Activated CD4-positive, alpha-beta memory T cell treated with anti-CD3 and anti-CD28 coated beads for 36 hours (primary cell): ENCODE measurements at places on chromosomes 5 and 9.

DNA sequence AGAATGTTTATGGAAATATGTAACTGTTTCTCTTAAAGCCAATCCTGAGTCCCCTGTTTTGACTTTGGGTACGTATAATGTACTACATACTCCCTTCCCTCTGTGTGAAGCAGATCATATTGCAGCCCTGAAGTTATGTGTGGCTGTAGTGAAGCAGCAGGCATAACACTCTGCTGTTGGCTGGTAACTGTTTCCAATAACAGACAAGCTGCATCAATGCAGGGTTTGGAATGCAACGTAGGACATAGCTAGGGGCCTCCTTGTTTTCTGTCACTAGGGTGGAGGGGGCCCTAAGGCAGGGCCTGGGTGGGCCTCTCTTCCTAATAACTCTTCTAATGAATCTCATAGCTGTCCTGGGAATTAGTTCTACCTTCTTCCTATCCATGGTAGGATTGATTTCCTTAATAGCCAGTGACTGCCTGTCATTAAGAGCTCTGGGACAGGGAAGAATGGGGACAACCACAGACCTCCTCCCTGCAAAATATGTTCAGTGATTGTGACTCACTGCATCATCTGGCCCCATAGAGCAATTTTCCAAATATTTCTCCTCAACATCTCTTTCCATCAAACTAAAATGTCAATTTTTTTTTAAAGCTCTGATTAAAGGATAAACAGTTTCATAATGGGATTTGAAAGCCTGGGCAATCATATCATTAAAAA, 129.6 kb upstream of the HMHB1 start:
- no peak for DNase-seq

DNA sequence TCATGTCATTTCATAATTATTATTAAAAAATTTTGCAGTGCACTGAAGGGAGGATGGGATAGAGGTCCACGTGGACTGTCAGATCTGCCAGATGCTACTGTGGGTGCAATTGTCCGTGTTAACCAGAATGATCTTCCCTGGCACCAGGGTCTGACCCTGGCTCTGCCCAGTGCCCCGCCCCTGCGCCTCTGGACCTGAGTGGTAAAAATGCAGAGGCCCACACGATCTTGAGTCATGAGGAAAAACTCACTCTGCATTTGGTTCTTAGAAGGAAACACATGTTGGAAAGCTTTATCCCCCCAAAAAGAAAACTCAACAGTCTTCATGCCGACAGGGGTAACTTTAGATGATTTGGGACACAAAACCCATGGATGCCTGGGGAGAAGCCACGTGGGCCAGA, 20.1 kb upstream of the BARX1 start:
- no peak for DNase-seq

DNA sequence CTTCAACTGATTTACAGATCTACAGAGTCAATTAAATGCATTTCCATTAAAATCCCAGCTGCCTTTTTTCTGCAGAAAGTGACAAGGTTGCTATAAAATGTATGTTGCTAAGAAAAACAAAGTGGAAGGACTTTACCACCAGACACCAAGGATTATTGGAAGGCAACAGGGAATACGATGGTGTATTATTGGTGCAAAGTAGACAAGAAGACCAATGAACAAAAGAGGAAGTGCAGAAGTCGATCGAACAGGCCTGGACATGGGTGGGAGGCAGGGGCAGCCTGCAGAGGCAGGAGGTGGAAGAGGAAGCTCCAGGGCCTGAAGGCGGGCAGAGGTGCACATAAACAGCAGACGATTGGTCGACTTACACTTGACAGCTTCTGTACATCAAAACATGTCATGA, 10.6 kb upstream of the SLC6A19 start:
- DNase-seq, result no peak

DNA sequence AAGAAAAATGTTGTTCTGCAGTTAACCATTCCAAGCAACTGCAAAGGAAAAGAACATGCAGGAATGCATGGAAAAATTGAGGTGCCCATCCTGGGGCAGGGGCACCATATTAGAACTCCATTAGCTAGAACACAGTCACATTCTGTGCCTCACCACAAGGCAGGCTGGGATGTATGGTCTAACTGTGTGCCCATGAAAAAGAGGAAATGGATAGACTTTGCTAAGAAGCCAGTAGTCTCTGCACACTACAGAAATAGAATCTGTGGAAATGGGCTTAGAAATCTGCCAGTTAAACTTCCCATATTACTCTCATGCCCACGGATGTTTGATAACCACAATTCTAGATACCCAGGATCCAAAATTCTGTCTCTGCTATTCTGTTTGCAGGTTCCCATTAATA, 423.8 kb upstream of the SMARCA2 start:
- no peak for DNase-seq

- DNase-seq, result peak; percentile 87
These were observed at the start of gene CCDC112 for GRCh38 chr5:115296124-115297022. Gene CCDC112, minus strand, starts transcription at chr5:115296654. Its CDS starts 111 bp downstream, at chr5:115296543.

DNA sequence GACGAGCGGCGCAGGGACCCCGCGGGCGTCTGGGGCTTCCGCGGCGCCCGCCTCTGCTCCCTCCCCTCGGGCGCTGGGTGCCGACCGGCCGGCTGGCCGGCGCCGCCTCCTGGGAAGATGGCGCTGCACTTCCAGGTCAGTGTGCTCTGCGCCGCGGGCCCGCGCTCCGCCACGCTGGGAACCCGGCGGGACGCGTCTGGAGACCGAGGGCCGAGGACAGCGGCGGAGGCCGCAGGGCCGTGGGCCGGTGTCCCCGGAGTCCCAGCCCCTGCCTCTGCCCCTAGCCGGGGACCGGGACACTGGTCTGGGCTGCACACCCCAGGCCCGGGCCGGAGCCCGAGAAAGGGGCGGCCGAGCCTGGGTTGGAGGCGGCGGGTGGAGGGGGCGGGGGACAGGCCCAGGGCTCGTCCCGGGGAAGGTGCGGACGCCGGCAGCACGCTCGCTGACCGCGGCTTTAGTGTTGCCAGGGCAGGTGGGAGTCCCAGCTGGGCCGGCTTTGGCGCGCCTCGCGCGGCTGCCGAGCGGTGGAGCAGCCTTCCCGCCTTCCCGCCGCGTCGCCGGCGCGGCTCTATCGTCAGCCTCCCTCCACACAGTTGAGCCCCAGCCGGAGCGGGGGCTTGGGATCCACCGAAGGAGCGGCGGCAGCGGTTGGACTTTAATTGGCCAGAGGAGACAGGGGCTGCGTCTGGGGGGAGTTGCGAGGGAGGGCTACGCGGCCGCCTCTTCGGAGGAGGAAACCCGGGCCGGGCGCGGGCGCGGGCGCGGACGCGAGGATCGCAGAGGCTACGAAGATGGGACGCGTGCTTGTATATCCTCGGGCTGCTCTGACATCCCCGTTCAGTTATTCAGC, at the start of gene RANBP17:
TSS of gene RANBP17 (plus strand) at position 102 of the 850 bp plus-strand sequence.
- no peak for DNase-seq

GRCh38 chr9:95468791-95469190, 48.0 kb downstream of the PTCH1 start:
- no peak for DNase-seq
